ENCODE measurements at places on chromosomes 16 and 17. TPM values are rescaled to one million over a fixed set of nuclear protein-coding genes. Genes with fewer than 3 reads are reported as not detected.

ATP2A3 gene
- total RNA-seq, result 0.03 TPM

PERCC1 gene
- not detected for total RNA-seq

CD300A gene
- not detected for total RNA-seq

PYDC1 gene
- not detected for total RNA-seq

CDRT15 gene
- total RNA-seq, result not detected

TNRC6C gene
- 2.7 TPM for total RNA-seq

TPPP3 gene
- total RNA-seq, result not detected

KRT31 gene
- total RNA-seq, result not detected

SAP30BP gene
- total RNA-seq, result 65.4 TPM

CTRL gene
- 2.5 TPM for total RNA-seq

NPIPA7 gene
- 4.8 TPM for total RNA-seq

KRT33B gene
- total RNA-seq, result not detected

BAIAP3 gene
- 0.13 TPM for total RNA-seq

CD79B gene
- 0.10 TPM for total RNA-seq

CD300H gene
- not detected for total RNA-seq

TP53TG3C gene
- 0.23 TPM for total RNA-seq

TMEM106A gene
- total RNA-seq, result 0.93 TPM

KRTAP3-2 gene
- total RNA-seq, result not detected

FNDC8 gene
- total RNA-seq, result not detected

HSD3B7 gene
- 8.9 TPM for total RNA-seq

ZNF750 gene
- total RNA-seq, result not detected

KRT17 gene
- 1.6 TPM for total RNA-seq

NPIPA8 gene
- total RNA-seq, result not detected

MT3 gene
- not detected for total RNA-seq

KRTAP4-4 gene
- not detected for total RNA-seq

ITGA2B gene
- total RNA-seq, result not detected

C17orf78 gene
- not detected for total RNA-seq

TBC1D3C gene
- total RNA-seq, result not detected

LRRC75A gene
- total RNA-seq, result not detected

AHSP gene
- total RNA-seq, result not detected

TAF15 gene
- total RNA-seq, result 27.5 TPM

CACNG1 gene
- total RNA-seq, result 0.06 TPM

CACNG3 gene
- total RNA-seq, result not detected

USH1G gene
- not detected for total RNA-seq

GP1BA gene
- total RNA-seq, result not detected

SCARF1 gene
- total RNA-seq, result 2.5 TPM

SKAP1 gene
- total RNA-seq, result not detected

SDR42E1 gene
- 4.6 TPM for total RNA-seq

HCRT gene
- total RNA-seq, result not detected

TEKT3 gene
- not detected for total RNA-seq

Measured in HT1080 (cell line).